ENCODE measurements at places on chromosomes 5 and 9.

DNA sequence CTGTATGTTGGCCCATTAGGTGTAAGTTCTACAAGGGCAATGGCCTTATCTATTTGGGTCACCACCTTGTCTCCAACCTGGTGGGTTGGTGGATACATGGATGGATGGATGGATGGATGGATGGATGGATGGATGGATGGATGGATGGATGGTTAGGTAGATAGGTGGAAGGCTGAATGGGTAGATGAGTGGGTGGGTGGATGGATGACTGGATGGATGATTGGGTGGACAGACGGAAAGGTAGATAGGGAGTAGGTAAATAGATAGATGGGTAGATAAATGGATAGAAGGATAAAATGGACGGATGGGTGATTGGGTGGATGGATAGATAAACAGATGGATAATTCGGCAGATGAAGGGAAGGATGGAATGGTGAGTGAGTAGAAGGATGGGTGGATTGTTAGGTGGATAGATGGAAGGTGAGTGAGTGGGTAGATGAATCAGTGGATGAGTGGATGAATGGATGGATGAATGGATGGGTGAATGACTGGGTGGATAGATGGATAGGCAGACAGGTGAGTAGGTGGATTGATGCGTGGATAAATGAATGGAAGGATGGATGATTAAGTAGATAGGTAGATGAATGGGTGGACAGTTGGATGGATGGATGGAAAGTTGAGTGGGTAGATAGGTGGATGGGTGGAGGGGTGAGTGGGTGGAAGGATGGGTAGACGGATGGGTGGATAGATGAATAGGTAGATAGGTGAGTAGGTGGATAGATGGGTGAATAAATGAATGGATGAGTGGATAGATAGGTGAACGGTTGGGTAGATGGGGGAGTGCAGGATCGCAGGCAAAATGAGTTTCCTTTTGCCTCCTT lies 83.1 kb upstream of the FBXW11 start:
- no peak for DNase-seq

DNA sequence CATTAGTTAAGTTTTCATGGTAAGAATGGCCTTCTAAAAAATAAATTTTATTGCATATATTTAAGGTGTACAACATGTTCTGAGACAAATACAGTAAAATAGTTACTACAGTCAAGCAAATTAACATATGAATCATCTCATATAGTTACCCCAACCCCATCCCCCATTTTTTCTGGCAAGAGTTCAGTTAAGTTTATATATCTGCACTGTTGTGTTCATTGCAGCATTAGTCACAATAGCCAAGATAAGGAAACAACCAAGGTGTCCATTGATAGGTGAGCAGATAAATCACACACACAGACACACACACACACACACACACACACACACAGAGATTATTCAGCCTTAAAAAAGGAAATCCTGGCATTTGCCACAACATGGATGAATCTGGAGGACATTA lies 37.2 kb upstream of the OTULIN start:
- DNase-seq: no peak

DNA sequence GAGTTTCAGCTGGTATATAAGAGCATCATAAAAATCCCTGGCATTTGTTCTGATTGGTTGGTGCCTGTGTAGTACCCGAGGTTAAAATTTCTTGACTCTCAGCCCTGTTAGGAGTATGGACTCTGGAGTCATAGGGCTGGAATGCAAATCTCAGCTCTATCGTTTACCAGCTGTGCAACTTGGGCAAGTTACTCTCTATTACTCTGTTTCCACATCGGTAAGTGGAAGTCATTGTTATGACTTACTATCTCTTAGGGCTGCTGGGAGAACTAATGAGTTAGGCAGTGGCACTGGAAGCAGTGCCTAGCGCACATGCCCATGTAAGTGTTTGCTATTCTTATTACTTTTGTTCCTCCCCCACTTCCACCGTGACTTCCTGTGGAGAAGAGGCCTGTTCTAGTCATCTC lies 141.6 kb downstream of the BOD1 start:
- DNase-seq: no peak

GRCh38 chr5:142411656-142412425 lies 87.0 kb upstream of the SPRY4 start:
- no peak for DNase-seq

- no peak for DNase-seq
These were observed 17.9 kb downstream of the FAM163B start for GRCh38 chr9:133591116-133591910.

GRCh38 chr5:78591972-78592700 lies 56.4 kb downstream of the LHFPL2 start:
- DNase-seq: no peak

- DNase-seq: no peak
These were observed 13.1 kb upstream of the STXBP1 start for GRCh38 chr9:127598839-127599549.
